GM18507 (cell line): ENCODE measurements at places on chromosomes 3 and 15.

GRCh38 chr3:29763115-29763514 is 482.2 kb downstream of the RBMS3 start:
- no peak for DNase-seq

GRCh38 chr3:31106204-31106603 is 211.7 kb upstream of the GADL1 start:
- DNase-seq = no peak

DNA sequence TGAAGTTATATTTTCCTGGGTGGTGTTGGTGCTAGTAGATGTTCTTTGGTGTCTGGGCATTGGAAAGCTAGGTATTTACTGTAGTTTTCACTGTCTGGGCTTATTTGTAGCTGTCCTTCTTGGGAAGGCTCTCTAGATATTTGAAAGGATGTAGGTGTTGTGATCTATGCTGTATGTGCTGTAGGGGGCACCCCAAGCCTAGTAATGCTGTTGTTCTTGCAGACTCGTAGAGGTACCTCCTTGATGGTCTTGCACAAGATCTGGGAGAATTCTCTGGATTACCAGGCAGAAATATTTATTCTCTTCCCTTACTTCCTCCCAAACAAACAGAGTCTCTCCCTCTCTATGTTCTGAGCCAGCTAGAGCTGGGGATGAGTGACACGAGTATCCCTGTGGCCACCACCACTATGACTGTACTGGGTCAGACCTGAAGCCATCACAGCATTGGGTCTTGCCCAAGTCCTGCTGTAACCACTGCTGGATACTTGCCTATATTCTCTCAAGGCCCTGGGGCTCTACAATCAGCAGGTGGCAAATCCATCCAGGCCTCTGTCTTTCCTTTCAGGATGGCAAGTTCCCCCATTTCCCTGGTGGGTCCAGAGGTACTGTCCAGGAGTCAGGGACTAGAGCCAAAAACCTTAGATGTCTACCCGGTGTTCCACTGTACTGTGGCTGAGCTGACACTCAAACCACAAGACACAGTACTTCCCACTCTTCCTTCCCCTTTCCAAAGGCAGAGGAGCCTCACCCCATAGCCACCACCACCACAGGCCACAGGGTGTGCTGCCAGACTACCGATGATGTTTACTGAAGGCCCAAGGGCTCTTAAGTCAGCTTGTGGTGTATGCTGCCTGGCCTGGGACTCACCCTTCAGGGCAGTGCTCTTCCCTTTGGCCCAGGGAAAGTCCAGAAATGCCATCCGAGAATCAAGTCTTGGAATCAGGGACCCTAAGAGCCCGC is 195.2 kb upstream of the DPPA4 start:
- no peak for DNase-seq

DNA sequence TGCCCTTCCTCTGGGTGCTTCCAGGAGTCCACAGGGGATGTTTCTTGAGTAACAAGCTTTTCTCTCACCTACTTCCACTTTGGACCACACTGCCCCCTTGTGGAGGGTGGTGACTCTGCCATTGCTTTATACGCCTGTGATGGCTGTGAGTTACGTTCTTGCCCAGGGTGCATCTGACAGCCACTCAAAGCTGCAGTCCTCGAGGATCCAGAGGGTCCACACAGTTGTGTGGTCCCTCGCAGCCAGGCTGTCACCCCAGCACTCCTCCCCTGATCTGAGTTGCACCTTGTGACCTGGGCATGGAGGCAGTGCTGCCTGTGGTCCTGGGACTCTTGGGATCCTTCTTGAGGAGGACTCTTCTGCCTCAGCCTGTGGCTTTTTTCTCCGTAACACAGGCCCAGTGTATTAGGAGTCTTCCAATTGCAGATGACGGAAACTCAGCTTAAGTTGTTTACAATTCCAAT is 23.4 kb downstream of the FOXL2 start:
- DNase-seq = peak; percentile 64

- DNase-seq = no peak
Measured at GRCh38 chr3:114518206-114518808, 224.5 kb downstream of the TIGIT start.

- no peak for DNase-seq
Measured at GRCh38 chr3:12707449-12707848, 43.5 kb upstream of the RAF1 start.

GRCh38 chr3:58899953-58900298 is 149.9 kb downstream of the CFAP20DC start:
- no peak for DNase-seq

- DNase-seq = no peak
Measured at GRCh38 chr15:89096664-89097063, 8.4 kb downstream of the ABHD2 start.

DNA sequence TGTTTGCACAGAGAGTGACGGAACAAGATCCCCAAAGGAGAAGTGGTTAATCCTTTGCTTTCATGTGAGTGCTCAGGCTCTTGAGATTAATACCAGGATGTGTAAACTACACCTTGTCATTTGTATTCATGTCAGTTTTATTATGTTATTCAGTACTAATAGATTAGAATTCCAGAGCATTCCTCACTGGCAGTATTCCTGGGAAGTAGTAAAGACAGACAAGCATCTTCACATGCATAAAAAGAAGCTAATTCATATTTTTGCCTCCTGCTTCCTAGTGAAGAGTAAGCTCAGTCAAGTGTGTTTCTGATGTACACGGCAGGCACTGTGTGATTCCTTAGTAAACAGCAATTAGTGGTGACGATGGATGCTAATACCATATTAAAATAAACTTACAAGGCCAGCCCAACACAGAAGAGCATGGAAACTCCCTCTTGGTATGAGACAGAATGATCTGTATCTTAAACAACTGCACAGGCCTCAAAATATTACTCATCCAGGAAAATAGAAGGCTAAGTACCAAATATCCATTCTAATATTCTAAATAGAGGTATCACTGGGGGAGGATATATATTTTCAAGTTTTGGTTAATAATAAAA is 336.8 kb upstream of the MCTP2 start:
- DNase-seq = no peak

DNA sequence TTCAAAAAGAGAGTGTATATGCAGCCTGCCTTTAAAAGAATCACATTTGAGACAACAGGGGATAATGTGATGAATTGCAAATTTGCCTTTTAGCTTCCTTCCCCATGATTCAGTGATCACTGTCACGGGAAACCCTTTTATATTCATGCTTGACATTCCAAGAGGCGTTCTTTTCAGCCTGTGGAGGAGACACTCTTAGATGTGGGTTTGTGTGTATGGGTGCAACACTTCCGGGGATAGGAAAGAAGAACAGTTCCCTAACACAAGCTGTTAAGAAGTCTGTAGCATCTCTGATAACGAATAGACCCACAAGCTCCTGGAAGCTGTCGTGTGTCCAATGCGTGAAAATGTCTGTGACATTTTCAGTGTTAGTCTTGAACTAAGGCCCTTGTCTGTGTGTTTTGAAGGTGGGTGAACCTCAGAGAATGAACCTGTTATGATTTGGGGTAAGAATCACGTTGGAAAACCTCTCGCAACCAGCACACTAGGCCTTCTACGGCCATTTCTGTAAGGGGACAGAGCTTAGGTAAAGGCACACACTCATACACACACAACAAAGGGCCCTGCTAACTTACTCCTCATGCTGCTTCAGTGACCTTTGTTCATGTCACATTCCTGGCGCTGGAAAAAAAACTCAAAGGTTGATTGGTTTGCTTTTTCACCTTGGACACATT is 229.2 kb upstream of the ST8SIA2 start:
- DNase-seq = no peak

GRCh38 chr3:38805765-38806386 is 10.1 kb downstream of the SCN10A start:
- peak; percentile 5 for DNase-seq

- DNase-seq = no peak
Measured at GRCh38 chr15:72233769-72234168, 2.8 kb upstream of the PKM start.

GRCh38 chr15:71729319-71729718 is 81.0 kb upstream of the NR2E3 start:
- no peak for DNase-seq

DNA sequence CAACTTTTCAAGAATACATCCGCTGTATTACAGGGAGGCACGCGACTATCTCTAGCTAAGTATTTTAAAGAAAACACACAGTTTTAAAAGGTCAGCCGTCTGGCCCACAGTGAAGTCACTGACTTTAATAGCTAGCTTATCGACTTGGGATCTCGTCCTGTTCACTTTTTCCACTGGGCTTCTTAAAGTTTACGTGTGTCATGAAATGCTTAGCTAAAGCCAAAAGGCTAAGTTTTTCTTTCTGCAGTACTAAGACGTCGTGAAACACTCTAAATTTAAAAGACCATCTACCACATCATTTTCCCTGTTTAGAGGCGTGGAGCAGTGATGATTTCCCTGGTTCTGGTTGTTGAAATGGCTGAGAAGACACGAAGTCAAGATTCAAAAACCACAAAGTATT is 27.1 kb downstream of the LRIG1 start:
- DNase-seq = no peak

- DNase-seq = no peak
Measured at GRCh38 chr15:38868326-38869114, 303.9 kb upstream of the RASGRP1 start.

- DNase-seq = no peak
Measured at GRCh38 chr3:66271231-66271630, 50.4 kb downstream of the SLC25A26 start.

- DNase-seq = no peak
Measured at GRCh38 chr3:192090586-192090985, 629.6 kb downstream of the PYDC2 start.

DNA sequence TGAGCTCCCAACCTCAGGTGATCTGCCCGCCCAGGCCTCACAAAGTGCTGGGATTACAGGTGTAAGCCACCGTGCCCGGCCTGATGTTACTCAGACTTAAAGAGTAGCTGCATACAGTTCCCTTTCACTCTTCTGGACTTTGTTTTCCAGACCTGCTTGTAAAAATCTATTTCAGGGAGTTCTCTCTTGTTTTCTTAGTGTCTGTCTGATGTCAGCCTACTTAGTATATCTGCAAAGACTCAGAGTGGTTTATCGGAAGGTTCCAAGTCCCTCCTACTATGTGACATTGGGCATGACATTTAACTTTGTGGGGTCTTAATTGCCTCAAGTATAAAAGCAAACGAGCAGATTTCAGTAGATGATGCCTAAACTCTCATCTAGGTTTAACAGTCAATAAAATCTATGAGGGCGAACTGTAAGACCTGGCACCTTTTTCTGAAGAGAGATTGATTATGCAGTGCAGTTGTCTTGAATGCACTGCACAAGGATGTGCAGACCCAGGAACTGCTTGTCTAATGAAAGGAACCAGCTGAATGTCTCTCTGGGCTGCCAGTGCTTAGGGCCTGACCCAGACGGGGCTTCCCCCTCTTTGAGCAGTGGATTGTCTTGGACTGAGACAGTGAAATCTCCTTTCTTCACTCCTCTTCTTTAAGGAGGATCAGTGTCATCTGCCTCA is 301.4 kb downstream of the PTPRG start:
- DNase-seq = no peak

DNA sequence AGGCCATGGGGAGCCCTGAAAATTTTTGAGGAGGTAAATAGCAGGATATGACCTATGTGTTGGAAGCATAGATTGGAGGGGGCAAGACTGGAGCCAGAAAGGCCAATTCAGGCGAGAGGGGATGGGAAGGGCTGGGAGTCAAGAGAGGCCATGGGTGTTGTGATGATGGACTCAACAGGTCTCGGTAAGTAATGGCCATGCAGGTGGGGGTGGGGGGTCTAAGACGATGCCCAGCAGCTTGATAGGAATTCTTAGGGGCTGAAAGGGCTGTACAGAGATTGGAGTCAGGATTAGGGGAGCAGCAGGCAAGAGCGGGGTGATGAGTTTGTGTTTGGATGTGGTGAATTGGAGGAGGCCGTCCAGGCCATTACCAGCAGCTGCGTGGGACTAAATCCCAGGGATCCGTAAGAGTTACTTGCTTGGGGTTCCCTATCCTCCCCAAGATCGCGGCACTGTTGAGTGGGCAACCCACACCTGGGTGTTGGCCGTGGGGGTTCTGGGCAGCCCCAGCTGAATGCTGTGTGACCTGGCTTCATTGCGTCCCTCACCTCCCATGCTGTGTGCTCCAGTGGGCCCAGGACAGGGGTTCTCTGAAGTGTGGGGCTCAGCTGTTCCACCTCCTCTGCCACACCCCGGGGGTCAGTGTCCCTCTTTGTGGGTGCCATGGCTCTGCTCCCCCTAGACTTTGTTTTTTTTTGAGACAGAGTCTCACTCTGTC is 41.8 kb upstream of the CHRNB4 start:
- no peak for DNase-seq

DNA sequence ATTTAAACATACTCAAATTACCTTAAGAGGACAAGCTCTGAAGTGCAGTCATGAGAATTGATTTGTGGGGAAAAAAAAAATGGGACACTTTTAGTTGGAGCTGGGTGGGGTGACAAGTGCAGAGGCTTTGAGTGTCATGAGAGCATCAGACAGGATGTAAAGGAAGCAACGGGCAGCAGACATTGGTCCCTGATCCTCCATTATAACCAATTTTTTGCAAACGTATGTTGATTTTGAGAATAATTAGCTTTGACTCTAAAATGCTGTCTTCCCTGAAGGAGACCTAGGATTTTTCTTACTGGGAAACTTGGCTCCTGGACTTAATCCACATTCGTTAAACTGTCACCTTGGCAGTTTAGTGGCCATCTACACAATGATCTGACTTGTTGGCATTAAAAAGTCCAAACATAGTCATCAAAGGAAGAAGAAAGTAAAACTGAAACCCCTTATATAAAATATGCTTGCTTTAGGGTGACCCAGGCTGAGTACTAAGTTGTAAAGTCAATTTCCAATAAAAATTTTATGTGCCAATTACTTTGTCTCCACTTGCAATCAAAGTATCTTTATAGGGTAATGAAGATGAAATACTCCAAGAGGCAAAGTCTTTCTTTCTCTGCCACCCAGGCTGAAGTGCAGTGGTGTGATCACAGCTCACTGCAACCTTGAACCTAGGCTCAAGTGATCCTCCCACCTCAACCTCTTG is 45.6 kb downstream of the BCL2L10 start:
- no peak for DNase-seq

GRCh38 chr3:39191773-39192172 is 622 bp downstream of the XIRP1 start:
- no peak for DNase-seq

- no peak for DNase-seq
Measured at GRCh38 chr3:114437897-114438296, 144.1 kb downstream of the TIGIT start.

DNA sequence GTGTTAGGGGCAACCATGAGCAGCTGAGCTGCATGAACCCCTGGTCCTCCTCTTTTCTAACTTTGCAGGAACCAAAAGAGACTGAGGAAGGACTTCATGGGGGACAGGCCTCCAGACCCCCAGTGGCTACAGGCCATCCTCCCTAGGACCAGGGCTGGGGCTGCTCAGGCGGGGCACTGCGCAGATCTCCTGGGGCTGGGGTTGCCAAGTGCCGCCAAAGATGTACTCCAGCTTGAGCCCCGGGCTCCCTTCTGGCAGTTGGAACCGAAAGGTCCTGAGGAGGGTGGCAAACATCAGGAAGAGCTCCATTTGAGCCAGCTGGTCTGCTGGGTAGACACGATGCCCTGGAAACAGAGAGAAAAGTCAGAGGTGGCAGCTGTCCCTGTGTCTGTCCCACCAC is 11.1 kb upstream of the PARL start:
- DNase-seq = no peak

DNA sequence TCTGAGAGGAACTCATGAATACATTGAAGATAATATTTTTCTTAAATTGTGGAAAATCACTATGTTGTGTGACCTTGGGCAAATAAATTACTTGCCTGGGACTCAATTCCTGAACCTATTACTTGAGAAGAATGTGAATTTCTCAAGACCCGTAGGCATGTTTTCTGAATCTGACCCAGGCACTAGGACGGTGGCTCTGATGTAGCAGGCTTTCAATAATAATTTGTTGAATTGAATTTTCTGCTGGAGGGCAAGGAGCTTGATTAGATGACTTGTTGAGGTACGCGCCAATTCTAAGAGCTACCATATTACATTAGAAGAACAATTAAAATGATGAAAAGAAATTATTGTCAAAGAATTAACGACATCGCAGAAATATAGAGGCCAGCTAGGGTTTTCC is 150.2 kb upstream of the LRRC3B start:
- DNase-seq = no peak
